Neuronal stem cell (in vitro differentiated cells): ENCODE measurements at places on chromosomes 4 and X.

DNA sequence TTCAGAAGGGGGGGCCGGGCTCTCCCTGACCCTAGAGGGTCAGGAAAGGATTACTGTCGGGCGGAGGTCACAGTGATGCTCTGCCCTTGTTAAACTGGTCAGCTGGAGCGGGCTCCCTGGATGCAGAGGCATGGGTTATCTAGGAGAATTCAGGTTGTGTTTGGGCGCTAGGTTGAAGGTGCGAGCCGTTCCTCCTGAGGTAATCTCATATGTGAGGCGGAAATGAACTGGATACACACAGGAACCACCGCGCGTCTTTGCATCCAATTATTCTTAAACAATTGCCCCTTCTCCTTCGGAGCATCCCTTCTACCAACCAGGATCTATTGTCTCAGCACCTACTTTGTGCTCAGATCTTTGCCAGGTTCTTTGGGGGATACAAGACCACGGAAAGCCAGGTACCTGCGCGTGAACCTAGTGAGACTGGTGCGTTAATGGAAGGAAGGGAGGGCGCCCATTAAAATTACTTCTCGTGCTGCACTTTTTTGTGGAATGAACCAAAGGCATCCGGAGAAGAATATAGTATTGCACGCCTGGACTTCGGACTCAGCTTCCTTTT is 28.4 kb downstream of the HAND2 start:
- no peak overlapping the region for H3K27ac ChIP-seq
- H3K27me3 ChIP-seq: peaks cover 37% of the 10 kb centered on the region
- no peaks in the 10 kb centered on the region for H3K4me1 ChIP-seq
- DNase-seq: no peak

DNA sequence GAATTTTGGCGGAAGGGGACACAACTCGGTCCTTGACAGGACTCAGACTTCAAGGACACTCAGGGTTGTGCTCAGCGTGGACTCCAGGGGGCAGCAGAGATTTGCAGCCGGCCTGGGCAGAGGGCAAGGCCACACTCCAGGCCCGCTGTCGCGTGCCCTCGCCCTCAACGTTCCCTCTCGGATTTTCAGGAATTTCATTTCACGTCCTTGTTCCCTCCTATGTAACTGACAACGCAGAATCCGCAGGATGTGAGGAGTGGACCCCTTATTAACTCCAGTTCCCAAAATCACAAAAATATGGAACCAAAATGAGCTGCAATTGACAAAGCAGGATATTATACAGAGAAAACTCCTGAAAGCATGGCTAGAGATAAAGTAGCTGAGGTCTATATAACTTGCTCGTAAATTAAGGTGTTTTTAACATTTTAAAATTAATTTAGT is 21.0 kb upstream of the DCTD start:
- H3K4me3 ChIP-seq: no peak overlapping the region
- no peaks in the 10 kb centered on the region for H3K4me1 ChIP-seq
- H3K36me3 ChIP-seq: no peaks in the 10 kb centered on the region
- DNase-seq: peak; percentile 38
- no peak overlapping the region for H3K27ac ChIP-seq
- H3K27me3 ChIP-seq: peaks cover 2% of the 10 kb centered on the region

- no peak for DNase-seq
- no peaks in the 10 kb centered on the region for H3K36me3 ChIP-seq
- H3K27me3 ChIP-seq: no peaks in the 10 kb centered on the region
- H3K4me3 ChIP-seq: no peak overlapping the region
These were observed 183.9 kb downstream of the CPEB2 start for GRCh38 chr4:15186149-15186548.

GRCh38 chr4:65337371-65337770 is 332.9 kb downstream of the EPHA5 start:
- no peaks in the 10 kb centered on the region for H3K4me1 ChIP-seq
- DNase-seq: no peak
- H3K36me3 ChIP-seq: no peaks in the 10 kb centered on the region
- no peak overlapping the region for H3K4me3 ChIP-seq

GRCh38 chr4:89222170-89222569 is 85.4 kb downstream of the GPRIN3 start:
- no peak for DNase-seq
- no peaks in the 10 kb centered on the region for H3K36me3 ChIP-seq
- no peak overlapping the region for H3K4me3 ChIP-seq

- H3K4me3 ChIP-seq: no peak overlapping the region
- H3K4me1 ChIP-seq: no peaks in the 10 kb centered on the region
- peaks cover 1% of the 10 kb centered on the region for H3K27me3 ChIP-seq
- no peaks in the 10 kb centered on the region for H3K36me3 ChIP-seq
- DNase-seq: no peak
These were observed 1493.8 kb upstream of the IGFBP7 start for GRCh38 chr4:58603951-58604350.

DNA sequence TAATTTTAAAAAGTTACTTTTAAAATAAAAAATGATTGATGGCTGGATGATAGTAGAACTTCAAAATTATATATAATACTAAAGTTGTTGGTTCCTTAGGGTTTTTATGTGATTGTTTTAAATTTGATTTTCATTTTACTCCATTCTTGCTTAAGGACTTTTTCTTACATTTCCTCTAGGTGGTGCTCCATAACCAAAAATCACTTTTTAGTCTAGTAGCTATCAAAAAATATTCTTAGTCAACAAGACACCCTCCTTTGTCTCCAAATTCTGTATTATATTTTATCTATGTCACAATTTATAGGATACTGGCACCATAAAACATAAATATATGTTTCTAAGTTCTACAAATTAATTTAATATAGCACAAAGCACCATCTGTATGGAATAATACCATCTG is 67.2 kb upstream of the BRWD3 start:
- no peaks in the 10 kb centered on the region for H3K4me1 ChIP-seq
- H3K4me3 ChIP-seq: no peak overlapping the region
- no peaks in the 10 kb centered on the region for H3K36me3 ChIP-seq
- no peaks in the 10 kb centered on the region for H3K27me3 ChIP-seq
- no peak overlapping the region for H3K27ac ChIP-seq

DNA sequence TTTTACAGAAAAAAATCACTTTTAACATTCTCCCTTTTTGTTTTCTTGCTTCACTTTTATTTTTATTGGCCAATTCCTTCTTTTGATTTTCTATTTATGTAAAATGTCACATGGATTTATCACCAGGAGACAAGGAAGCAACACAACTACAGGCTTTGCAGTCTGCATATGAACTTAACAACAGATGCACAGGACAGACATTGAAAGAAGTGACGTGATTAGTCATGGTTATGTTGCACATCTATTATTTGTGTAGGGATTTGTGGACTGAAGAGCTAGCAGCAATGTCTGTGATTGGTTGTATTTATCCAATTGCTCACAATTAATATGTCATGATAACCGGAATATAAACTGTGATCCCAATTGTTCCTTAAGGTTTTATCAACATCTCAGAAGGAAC is 147.8 kb upstream of the KLF3 start:
- no peak overlapping the region for H3K27ac ChIP-seq
- H3K4me3 ChIP-seq: no peak overlapping the region
- peaks cover 4% of the 10 kb centered on the region for H3K4me1 ChIP-seq
- no peaks in the 10 kb centered on the region for H3K27me3 ChIP-seq

DNA sequence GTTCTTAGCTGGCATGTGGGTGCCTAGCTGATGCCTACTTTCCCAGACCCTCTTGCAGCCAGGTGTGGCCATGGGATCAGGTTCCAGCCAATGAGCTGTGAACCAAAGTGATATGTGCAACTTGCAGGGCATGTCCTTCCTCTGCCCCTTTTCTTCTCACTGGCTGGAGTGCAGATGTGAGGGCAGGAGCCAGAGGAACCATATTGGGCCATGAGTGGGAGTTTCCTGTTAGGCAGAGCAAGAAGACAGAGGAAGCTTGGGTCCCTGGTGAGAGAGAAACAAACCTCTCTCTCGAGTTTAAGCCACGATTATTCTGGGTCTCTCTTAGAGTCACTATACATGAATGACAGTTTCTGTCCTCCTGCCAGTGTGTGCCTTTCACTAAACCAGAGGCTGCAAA is 120.4 kb upstream of the STX18 start:
- no peak overlapping the region for H3K27ac ChIP-seq
- peak overlapping the region; percentile 22 for H3K4me3 ChIP-seq
- DNase-seq: no peak
- no peaks in the 10 kb centered on the region for H3K36me3 ChIP-seq

- H3K27me3 ChIP-seq: no peaks in the 10 kb centered on the region
- H3K27ac ChIP-seq: no peak overlapping the region
- no peak for DNase-seq
- peaks cover 9% of the 10 kb centered on the region for H3K4me1 ChIP-seq
- no peak overlapping the region for H3K4me3 ChIP-seq
- no peaks in the 10 kb centered on the region for H3K36me3 ChIP-seq
These were observed 561.5 kb downstream of the ANKRD50 start for GRCh38 chr4:124151031-124151430.

GRCh38 chr4:74858921-74859562 is 64.7 kb upstream of the BTC start:
- no peaks in the 10 kb centered on the region for H3K27me3 ChIP-seq
- H3K4me3 ChIP-seq: no peak overlapping the region
- no peaks in the 10 kb centered on the region for H3K36me3 ChIP-seq

- H3K27ac ChIP-seq: no peak overlapping the region
- no peak for DNase-seq
- no peak overlapping the region for H3K4me3 ChIP-seq
- H3K4me1 ChIP-seq: peaks cover 2% of the 10 kb centered on the region
These were observed 30.2 kb downstream of the NEK1 start for GRCh38 chr4:169582203-169582602.

DNA sequence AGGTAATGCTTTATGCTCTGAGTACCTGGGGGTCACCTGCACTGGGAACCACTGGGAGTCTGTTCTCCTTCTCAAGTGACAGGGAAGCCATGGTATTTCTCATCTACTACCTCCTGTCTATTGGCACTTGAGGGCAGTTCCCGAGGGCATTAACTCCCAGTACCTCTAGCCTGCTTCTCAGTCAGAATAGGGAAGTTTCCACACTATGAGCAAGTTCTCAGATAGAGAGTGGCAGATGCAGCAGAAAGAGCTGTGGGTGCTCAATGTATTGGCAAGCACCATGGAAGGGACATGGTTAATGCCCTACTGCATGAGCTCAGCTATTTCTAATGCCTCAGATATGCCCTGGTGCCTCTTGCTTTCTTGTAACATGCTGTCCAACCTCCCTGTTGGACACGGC is 74.1 kb downstream of the ANOS1 start:
- H3K27me3 ChIP-seq: no peaks in the 10 kb centered on the region
- DNase-seq: no peak
- no peak overlapping the region for H3K4me3 ChIP-seq
- H3K36me3 ChIP-seq: no peaks in the 10 kb centered on the region
- H3K27ac ChIP-seq: no peak overlapping the region
- H3K4me1 ChIP-seq: no peaks in the 10 kb centered on the region
